ENCODE measurements at places on chromosomes 2 and 18.

DNA sequence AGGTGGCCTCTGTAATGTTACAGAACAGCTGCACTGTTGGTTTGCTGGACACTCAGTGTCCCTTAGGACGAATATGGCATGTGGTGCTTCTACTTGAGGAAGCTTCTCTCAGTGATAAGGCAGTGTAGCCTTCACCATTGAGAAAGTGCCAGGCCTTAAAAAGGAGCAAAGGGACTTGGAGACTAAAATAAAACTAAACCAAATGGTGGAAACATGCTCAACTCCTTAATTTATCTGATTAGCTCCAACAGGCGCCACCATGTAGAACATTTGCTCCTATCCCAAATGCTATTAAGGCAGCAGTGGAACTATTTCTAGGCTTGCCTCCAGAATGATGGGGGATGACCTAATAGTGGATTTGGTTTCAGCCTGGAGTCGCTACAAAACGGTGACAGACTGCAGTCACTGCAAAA, 77.5 kb upstream of the MYL1 start:
- DNase-seq = no peak

- DNase-seq = no peak
Observed at GRCh38 chr2:36246320-36246990, 109.1 kb upstream of the CRIM1 start.

DNA sequence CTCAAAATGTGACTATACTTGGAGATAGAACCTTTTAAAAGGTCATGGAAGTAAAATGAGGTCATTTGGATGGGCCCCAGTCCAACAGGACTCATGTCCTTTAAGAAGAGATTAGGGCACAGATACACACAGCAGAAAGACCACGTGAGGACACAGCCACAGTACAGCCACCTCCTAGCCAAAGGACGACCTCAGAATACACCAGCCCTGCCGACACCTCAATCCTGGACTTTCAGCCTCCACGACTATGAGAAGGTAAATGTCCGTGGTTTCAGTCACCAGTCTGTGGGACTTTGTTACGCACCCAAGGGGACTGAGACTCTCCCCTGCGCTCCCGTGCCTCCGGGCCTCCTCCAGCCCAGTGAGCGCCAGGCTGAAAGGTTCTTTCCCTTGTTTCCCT, 30.2 kb upstream of the HPCAL1 start:
- DNase-seq = no peak

DNA sequence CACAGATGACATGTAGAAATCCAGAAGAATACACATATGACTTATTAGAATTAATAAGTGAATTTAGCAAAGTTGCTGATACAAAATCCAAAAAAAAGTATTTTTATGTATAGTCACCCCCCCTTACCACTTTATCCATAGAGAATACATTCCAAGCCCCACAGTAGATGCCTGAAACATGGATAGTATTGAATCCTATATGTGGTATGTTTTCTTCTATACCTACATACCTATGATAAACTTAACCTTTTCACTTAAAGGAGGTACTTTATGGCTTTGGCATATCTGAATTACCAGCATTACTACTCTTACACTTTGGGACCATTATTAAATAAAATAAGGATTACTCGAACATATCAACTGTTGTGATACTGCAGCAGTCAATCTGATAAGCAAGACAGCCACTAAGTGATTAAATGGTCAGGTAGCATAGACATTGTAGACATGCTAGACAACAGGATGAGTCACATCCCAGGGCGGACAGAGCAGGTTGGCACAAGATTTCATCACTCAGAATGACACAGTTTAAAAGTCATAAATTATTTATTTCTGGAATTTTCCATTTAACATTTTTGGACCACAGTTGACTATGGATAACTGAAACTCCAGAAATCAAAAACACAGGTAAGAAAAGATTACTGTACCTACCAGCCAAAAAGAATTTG, 208.2 kb upstream of the CHAC2 start:
- DNase-seq = no peak

- DNase-seq = no peak
Observed at GRCh38 chr2:71647356-71647755, 194.0 kb downstream of the DYSF start.

DNA sequence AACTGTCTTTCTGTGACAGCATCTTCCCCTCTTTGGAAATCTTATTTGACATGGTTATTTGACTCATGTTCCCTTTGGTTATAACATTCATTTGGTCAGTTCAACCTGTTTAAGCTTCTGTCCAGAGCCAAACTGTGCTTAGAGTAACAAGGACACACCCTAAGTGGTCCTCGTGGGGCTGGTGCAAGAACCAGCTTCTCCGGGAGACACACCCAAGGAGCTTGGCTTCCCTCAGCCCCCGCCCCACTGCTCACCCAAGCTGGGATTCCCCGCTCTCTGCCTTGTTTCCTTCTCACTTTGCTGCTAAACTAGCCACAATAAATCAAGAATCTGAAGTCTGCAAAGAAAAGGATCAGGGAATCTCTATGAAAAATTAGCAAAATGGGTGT, 1.4 kb downstream of the SCYGR3 start:
- no peak for DNase-seq

Data from activated CD4-positive, CD25-positive, alpha-beta regulatory T cell (primary cell).